HL-60 (cell line): ENCODE measurements at places on chromosomes 1 and 21.

DNA sequence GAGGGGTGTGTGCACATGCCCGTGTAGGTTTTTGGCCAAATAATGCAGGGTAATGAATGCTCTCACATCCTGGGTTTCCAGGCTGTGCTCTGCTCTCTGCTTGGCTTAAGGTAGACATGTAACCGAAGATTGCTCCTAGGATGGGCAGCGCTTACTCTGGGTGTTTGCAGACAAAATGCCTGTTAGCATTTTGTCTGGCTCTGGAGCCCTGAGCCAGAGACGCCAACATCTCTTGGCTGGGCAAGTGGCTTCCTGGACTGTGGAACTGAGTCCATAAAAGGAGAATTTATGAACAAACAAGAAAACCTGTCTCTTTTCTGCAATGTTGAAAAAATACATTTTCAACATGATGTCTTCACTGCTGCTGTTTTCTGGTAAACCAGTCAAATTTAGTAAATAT is 96.0 kb upstream of the TSPAN2 start:
- no peak for DNase-seq

- DNase-seq: no peak
Observed at GRCh38 chr1:160945079-160945478, 9.5 kb downstream of the ITLN2 start.

DNA sequence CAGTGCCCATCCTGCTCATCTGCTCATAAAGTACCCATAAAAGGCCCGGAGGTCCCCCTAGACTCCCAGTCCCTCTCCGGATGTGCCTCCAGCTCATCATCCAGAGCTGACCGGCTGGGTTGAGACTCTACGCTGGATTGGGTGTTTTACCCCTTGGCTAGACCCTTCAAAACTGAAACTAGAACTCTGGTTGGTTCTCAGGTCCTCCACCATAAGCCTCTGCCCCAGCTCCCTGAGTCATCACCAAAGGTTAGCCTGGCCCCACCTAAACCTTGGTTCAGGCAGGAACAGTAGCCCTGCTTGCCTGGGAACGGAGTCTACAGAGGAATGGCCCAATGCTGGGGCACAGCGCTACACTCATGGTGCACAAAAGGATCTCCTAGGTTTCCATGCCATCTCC is 75.1 kb downstream of the TLR5 start:
- DNase-seq: no peak

GRCh38 chr1:113278371-113278770 is 111.9 kb upstream of the MAGI3 start:
- DNase-seq: no peak

- no peak for DNase-seq
Observed at GRCh38 chr1:71676979-71677925, 596.4 kb upstream of the ZRANB2 start.
